ENCODE measurements at places on chromosomes 12 and 14.

DNA sequence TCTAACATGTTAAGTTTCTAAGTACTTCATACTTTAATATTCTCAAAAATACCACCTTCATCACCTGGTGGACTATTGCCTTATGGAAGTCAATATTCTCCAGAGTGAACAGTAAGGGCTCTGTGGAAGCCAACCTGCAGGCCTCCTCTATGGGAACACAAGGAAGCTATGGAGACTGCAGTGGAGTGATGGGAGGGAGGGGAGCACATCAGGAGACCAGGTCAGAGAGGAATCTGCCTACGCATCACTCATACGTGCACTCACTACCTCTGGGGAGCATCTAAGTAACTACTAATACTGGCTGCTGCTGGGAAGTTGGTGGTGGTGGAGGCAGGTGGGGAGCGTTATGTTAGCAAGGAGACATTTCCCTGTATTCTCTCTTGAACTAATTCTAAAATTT is 19.9 kb downstream of the HECTD4 start:
- DNase-seq: no peak

GRCh38 chr12:89862511-89863445 is 154.1 kb upstream of the ATP2B1 start:
- DNase-seq: peak; percentile 74

DNA sequence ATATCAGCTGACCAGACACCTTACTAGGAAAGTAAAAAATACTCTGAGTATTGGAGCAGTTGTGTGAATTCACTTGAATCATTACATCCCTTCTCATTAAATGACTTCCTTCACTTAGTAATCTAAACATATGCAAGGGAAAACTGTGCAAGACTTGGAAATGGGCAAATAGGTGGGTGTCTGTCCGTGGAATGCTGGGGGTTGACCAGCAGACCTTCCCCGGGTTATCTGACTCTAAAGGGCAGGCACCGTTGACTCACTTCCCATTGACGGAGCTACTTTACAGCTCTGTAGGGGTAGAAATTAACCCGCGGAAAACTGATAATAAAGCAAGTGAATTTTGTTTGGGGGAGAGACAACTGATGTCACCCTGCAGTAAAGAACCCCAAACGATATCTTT is 199.3 kb downstream of the TTC7B start:
- no peak for DNase-seq

DNA sequence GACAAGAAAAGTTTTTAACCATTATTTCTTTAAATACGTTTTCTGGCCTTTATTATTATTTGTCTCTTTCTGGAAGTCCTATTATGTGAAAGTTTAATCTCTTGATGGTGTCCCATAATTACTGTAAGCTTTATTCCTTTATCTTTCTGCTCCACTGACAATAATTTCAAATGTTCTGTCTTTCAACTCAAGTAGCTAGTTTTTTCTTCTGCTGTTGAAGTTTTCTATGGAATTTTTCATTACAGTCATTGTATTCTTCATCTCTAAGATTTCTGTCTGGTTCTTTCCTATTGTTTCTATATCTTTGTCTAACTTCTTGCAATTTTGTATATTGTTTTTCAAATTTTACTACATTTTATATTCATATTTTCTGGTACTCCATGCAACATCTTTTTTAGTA is 173.6 kb upstream of the MGAT4C start:
- no peak for DNase-seq

GRCh38 chr14:21014761-21015190 is 10.1 kb downstream of the NDRG2 start:
- DNase-seq: peak; percentile 92

DNA sequence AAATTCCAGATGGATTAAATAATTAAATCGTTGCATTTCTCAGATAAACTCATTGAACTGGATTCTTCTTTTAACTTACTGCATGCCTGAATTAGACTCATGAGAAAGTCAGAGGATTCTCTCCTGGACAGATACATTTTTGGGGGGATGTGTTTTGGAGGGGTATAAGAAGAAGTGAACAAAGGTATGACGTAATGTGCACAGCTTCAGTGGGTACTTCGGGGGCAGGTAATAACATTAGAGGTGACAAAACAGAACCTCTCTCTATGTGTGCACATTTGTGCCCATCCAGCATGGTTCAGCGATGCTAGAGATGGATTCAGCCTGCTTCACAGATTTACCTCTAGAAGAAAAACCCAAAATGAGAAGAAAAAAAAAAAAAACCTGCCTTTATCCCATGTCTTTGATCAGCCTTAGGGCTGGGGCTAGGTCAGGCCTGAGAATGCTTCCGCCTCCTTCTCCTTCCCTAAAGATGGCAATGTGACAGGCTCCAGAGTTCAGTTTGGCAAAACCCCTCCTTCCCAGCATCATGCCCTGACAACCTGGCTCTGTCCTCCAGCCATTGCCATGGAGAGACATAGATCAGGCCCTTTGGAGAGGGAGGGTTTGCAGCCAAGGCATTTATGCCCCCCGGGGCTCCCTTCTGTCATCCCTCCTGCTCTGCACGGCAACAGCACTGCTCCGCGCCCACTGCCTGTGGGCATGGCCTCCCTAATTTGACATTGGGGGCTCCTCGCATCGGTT is 166.7 kb downstream of the KCNA5 start:
- DNase-seq: no peak

DNA sequence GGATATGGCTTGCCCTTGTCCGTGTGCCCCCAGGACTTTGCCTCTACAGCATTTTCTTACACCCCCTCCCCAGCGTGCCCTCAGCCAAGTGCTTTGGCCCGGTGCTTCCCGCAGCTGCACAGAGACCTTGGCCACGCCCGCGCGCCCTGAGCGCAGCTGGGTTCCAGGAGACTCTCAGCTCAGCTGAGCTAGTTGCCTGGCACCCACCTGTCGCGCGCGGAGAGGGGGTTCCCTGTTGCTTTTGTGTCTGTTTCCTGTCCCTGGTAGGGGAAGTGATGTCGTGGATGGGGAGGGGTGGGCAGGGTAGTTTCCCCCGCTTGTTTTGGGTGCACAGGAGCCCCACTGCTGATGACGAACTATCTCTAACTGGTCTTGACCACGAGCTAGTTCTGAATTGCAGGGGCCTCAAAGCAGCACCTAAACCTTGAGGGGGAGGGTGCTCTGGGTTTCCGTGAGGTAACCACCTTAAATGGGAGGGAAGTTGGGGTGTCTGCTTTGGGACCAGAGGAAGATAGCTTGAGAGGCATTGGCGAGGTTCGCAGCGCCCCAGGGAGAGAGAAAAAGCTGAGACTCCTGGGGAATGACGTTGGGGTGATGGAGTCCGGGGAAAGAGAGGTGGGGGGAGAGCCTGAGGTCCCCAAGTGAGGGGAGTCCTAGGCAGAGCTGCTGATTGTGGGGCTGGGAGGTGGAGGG is 1.5 kb downstream of the DIO3 start:
- DNase-seq: no peak

DNA sequence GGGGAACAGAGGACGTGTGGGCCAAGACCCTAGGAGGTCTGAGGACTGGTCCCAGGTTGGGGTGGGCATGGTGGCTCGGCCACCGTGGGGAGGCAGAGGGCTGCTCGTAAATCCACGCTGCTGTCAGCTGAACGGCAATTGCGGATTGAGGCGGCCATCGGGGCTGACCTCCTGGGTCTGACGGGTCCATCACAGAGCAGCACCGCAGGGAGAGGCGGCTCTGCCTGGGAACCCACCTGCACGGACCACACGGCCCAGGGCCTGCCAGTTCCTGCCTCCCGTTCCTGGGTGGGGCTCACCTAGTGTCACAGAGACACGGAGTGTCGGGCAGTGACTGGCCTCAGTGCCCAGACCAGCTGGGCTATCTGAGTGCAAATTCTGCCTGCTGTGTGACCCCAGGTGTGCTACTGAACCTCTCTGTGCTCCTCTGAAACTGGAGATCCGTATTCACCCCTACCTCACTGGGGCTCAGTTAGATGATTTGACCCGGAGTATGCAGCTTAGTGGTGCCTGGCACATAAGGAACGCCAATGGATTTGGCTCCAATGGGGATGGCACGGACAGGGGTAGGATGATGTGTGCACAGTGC is 53.1 kb downstream of the KIF26A start:
- no peak for DNase-seq

- DNase-seq: no peak
These were observed 100.2 kb downstream of the EPS8 start for GRCh38 chr12:15688838-15689625.

- no peak for DNase-seq
These were observed 6.8 kb downstream of the WDHD1 start for GRCh38 chr14:55019968-55020554.

GRCh38 chr14:38129705-38130104 is 78.0 kb upstream of the SSTR1 start:
- DNase-seq: peak; percentile 64

DNA sequence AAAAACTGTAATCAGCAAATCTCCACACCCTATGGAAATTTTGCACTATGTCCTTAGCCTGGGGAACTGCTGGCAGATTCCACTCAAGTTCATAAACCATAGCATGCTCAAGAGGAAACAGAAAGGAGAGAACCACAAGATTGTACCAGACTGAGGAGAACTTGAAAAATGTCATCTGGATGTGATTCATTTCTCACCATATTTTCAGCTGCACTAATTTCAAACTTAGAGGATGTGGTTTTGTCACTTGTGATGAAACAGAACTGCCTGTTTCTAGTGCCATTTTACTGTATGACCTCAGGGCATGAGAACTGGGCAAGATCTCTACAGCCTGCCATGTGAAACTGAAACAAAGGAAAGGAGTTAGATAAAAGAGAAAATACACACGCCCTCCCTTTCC is 1493.1 kb upstream of the FLRT2 start:
- no peak for DNase-seq

- DNase-seq: no peak
These were observed 73.3 kb upstream of the PLXNC1 start for GRCh38 chr12:94074980-94075629.

- DNase-seq: no peak
These were observed 196.5 kb upstream of the GARIN2 start for GRCh38 chr14:66992776-66993175.

GRCh38 chr12:27971606-27972005 is 927 bp downstream of the PTHLH start:
- no peak for DNase-seq

DNA sequence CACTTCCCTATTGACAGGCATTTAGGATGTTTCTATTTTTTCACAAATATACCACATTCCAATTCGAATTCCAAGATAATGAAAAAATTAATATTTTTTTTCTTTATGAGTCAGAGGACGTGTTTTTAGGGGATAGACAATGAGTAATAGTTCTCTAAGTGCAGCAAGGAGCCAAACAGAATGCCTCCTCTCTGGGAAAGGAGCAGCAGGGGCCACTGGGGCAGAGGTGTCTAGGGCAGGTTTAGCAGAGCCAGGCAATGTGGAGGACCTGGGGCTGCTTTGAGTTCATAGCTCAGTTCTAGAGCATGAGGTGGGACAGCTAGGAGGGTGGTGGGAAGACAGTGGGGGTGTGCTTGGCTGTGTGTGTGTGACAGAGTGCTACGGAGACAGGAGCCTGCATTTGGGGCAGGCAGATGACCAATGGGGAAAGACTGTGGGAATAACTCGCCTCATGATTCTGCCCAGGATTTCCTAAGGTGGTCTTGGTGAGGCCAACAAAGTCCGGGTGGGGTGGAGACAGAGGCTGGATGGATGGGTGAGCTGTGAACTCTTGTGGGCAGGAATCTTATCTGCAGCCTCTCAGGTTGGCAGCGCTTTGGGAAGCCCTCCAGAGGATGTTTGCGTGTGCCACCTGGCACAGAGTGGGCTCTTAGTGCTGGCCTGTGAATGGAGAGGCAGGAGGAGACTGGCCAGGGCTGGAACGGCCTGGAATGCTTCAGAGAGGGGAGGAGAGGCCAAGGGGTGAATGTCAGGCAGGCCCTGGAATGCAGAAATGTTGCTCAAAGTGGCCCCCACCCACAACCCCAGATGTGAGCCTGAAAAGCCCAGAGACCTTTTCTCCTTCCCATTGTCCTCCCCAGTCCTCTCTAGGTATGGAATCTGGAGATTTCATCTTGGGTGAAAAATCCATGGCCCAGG is 2.4 kb upstream of the KRT7 start:
- no peak for DNase-seq

GRCh38 chr14:76941544-76941943 is 87.0 kb downstream of the IRF2BPL start:
- no peak for DNase-seq

GRCh38 chr14:70601162-70601561 is 707 bp upstream of the MED6 start:
- no peak for DNase-seq

DNA sequence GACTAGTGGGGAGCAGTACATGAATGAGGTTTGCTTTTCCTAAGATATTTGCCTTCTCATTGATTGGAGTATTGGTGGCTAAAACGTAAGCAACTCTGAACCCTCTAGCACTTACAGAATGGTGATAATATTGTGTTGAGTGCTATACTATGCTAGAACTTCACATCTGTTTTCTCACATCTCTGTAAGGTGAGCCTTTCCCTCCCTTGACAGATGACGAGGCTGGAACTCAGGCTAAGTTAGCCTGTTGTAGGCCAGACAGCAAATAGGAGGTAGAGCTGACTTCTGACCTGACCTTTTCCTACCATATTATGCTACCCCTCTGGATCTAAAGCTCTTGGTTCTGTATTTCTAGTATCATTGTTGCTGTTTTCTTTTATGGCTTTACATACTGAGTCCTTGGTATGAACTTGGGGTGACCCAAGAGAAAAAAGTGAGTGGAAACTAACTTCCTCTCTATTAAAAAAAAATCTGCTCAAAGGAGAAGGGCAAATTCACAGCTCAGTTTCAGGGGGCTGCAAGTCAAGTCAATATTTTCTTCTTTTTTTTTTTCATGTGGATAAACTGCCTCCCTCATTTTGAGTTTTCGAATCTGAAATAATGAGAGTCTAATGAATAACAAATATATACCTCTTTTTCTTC is 85.9 kb downstream of the CRADD start:
- no peak for DNase-seq

- DNase-seq: no peak
These were observed 35.8 kb downstream of the ETV6 start for GRCh38 chr12:11685316-11685715.

- no peak for DNase-seq
These were observed 12.8 kb upstream of the MLEC start for GRCh38 chr12:120674097-120674636.
